ENCODE measurements at places on chromosomes 16 and 17. TPM values are rescaled to one million over a fixed set of nuclear protein-coding genes. Genes with fewer than 3 reads are reported as not detected.

The PLA2G10 gene
- polyA plus RNA-seq = 2.6 TPM

The CFAP97D1 gene
- polyA plus RNA-seq = not detected

The WNT9B gene
- 0.05 TPM for polyA plus RNA-seq

The MPP3 gene
- polyA plus RNA-seq = 2.4 TPM

The PLEKHH3 gene
- polyA plus RNA-seq = 19.1 TPM

The BRIP1 gene
- 1.1 TPM for polyA plus RNA-seq

The HBM gene
- polyA plus RNA-seq = not detected

The DNAAF8 gene
- 1.2 TPM for polyA plus RNA-seq

The PAFAH1B1 gene
- 28.4 TPM for polyA plus RNA-seq

The EFNB3 gene
- polyA plus RNA-seq = 0.92 TPM

The PPY gene
- not detected for polyA plus RNA-seq

The SOST gene
- not detected for polyA plus RNA-seq

The NPW gene
- polyA plus RNA-seq = 2.4 TPM

The G6PC1 gene
- polyA plus RNA-seq = not detected

The MPV17L gene
- 3.7 TPM for polyA plus RNA-seq

The TAC4 gene
- polyA plus RNA-seq = not detected

The SDR42E1 gene
- polyA plus RNA-seq = 1.8 TPM

The CSF3 gene
- polyA plus RNA-seq = 16.2 TPM

The FGF11 gene
- 2.9 TPM for polyA plus RNA-seq

The CDH11 gene
- polyA plus RNA-seq = 2.2 TPM

The QPRT gene
- 7.3 TPM for polyA plus RNA-seq

The SYNGR3 gene
- polyA plus RNA-seq = not detected

The DDX19B gene
- 28.7 TPM for polyA plus RNA-seq

The MGRN1 gene
- polyA plus RNA-seq = 13.2 TPM

The KRT25 gene
- not detected for polyA plus RNA-seq

The LITAFD gene
- polyA plus RNA-seq = not detected

The KRTAP2-3 gene
- not detected for polyA plus RNA-seq

The ZNF668 gene
- 10.0 TPM for polyA plus RNA-seq

The FBXO39 gene
- polyA plus RNA-seq = 0.25 TPM

The MSLN gene
- 83.7 TPM for polyA plus RNA-seq

The PRSS53 gene
- 1.3 TPM for polyA plus RNA-seq

The MRC2 gene
- 11.4 TPM for polyA plus RNA-seq

The ARHGDIG gene
- 5.2 TPM for polyA plus RNA-seq

The GP1BA gene
- not detected for polyA plus RNA-seq

The GRB2 gene
- polyA plus RNA-seq = 48.9 TPM

The TPPP3 gene
- 10.0 TPM for polyA plus RNA-seq

The ABCA9 gene
- polyA plus RNA-seq = 1.7 TPM

The KRTAP4-6 gene
- polyA plus RNA-seq = not detected

The KRT222 gene
- 1.1 TPM for polyA plus RNA-seq

The ABI3 gene
- polyA plus RNA-seq = 9.5 TPM

The TMC8 gene
- polyA plus RNA-seq = 1.6 TPM

The BAIAP3 gene
- polyA plus RNA-seq = 1.5 TPM

The ZNF423 gene
- 1.2 TPM for polyA plus RNA-seq

The PTGES3L gene
- polyA plus RNA-seq = not detected

The KARS1 gene
- polyA plus RNA-seq = 102 TPM

The TEKT1 gene
- polyA plus RNA-seq = not detected

The NLRP1 gene
- 9.0 TPM for polyA plus RNA-seq

The SMIM5 gene
- 5.9 TPM for polyA plus RNA-seq

The CDH13 gene
- polyA plus RNA-seq = 1.7 TPM

The CDIP1 gene
- polyA plus RNA-seq = 9.5 TPM

The HSPB9 gene
- 0.35 TPM for polyA plus RNA-seq

The PNPO gene
- polyA plus RNA-seq = 10.3 TPM
